ENCODE measurements at places on chromosomes 1 and 21.

GRCh38 chr1:32232558-32233304 is 10.5 kb downstream of the EIF3I start:
- no peak for DNase-seq

DNA sequence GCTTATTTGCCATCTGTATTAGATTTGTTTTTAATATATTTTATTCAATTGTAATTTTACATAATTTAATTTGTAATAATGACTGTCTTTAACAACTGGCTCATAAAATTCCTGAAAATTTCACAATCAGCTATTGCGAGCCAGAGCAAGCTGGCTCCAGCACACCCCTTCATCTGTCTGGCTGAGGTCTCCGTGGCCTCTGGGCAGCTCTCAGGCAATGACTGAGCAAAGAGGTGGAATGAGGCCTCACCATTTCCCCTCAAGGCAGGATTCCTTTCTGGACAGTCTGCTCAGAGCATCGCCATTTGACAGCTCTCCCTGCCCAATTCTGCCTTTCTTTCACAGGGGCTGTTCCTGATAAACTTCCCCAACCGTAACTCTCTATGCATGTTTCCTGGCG is 5.8 kb upstream of the KANK4 start:
- DNase-seq, result no peak

DNA sequence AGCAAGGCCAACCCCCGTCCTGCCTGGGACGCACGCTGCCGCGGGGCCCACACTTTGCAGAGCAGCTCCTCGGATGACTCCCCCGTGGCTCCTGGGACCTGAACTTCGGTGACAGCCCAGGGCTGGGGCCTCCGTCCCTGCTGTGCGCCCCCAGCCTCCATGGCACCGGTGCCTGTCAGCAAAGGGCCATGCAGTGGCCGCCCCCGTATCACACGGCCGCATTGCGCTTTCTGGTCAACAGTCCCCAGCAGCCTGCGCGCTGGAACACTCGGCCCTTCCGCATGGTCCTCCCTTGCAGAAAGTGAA is 18.0 kb downstream of the NADK start:
- no peak for DNase-seq

DNA sequence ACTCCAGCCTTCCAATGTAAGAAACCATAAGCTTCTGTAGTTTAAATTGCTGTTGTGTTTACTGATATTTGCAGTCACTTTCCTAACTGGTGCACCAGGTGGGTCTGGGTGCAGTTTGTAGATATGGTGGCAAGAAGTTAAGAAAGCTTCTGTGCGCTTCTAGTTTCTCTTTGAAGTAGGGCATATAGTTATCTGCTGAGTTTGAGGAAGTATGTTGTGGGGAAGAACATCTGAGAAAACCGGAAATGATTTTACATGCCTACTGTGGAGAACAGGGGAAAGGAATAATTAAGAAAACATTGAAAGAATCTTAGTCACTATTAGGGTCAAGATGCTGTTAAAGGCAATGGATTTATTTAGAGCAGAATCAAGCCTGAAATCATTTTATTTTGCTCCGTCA is 14.9 kb upstream of the SLC44A5 start:
- no peak for DNase-seq

GRCh38 chr21:39654951-39655350 is 42.2 kb downstream of the B3GALT5 start:
- no peak for DNase-seq

DNA sequence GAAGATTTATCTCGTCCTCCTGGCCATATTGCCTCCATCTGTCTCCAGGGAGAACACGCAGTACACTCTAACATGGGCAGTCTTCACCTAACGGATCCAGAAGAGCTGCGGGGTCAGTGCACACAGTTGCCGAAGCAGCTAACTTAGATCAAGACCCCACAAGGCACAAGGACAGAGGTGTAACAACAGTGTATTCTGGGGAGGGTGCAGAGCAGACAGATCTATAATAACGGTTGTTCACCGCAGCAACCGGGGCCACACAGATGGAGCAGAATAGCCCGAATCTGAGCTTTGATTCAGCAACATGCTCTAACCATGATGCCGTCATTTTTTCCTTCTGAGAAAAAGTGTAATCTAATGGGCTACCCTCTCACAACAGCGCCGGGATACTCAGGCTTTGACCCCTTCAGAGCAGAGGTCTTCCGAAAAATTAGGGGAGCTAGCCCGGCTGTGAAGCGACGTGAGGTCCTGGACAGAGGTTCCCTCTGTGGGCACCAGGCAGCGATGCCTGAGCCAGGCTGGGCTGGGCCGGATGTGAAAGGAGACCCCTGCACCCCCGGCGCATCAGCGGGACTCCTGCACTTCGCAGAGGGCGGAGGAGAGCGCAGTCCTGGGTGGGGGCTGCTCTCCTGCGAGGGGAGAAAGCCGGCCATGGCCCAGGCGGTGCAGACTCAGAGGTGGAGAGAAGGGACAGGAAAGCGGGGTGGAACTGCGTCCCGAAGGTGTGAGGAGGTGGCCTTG is 57.5 kb downstream of the BCL9 start:
- no peak for DNase-seq

DNA sequence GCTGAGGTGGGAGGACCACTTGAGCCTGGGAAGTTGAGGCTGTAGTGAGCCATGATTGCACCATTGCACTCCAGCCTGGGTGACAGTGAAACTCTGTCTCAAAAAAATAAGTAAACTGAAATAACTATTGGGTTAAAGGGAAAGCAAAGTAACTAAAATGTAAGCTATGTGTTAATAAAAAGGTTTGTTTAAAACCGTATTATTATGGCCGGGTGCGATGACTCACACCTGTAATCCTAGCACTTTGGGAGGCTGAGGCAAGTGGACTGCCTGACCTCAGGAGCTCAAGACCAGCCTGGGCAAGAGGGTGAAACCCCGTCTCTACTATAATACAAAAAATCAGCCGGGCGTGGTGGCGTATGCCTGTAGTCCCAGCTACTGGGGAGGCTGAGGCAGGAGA is 27.0 kb downstream of the NVL start:
- DNase-seq, result no peak

DNA sequence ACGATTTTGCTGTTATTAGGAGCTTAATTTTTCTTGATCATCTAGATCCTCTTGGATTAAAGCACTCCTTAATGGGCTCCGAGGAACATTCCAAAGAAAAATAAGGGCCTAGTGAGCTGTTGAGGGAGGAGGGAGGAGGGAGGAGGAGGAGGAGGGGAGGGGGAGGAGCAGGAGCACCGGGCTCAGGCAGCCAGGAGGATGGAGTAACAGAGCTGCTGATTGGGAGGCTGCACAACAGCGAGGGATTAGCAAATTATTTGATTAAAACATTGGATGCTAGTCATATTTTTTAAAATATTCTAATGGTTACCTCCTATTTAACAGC is 302.1 kb upstream of the RRP15 start:
- no peak for DNase-seq

GRCh38 chr1:68973459-68974244 is 476.8 kb upstream of the DEPDC1 start:
- DNase-seq, result no peak

DNA sequence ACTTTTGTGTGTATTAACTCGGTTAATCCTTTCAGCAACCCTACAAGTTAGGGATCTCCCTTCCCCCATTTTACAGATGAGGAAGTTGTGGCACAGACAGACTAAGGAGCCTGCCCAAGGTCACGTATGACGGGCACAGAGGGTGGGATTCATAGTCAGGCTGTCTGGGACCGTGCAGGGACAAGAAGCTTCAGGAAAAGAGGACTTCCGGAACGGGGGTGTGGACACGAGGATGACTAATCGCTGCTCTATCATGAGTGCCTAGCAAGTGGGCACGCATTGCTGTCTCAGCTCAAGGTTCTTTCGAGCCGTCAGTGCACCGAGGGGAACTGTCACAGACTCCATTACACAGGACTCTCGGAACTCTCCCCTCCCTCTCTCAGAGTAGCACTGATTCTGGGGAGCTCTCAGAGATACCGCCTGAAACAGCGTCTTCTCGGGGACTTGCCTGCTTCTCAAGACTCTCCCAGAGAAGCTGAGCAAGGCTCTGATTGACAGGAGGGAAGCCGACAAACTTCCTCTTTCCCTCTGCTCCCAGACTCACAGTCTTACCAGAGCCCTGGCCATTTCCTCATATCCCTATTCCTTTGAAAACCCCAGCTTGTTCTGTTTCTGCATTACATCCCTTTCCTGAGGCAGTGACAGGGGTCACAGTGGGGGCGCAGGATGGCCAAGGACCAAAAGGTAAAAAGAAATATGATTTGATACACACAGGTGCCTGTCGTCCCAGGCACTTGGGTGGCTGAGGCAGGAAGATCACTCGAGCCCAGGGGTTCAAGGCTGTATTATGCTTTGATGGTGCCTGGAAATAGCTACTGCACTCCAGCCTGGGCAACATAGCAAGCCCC is 14.4 kb downstream of the FHAD1 start:
- DNase-seq, result no peak

DNA sequence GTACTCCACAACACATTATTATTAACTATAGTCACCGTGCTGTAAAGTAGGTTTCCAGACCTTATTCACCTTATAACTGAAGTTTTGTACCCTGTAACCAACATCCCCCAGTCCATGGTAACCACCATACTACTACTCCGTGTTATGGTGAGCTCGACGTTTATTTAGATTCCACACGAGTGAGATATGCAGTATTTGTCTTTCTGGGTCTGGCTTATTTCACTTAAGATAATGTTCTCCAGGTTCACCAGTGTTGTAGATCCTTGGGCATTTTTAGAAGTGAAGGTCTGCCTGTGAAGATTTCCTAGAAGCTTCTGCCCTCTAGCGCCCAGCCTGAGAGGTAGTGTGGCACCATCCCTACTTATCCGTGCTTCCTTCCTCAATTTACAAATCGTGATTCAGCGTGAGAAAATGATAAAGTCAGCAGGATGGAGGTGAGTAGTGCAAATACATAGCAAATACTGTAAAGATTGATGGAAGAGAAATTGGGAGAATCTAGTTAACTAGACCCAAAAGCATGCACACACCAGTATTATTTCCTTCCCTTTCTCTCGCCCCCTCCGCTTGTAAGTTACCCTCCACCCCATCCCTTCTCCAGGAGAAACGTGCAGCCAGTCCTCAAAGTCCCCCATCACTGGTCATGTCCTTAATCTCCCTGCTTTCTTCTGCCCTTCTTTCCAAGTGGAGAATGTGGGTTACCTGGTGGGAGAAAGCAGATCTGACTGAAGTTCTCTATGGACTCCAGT is 36.0 kb upstream of the DISC1 start:
- peak; percentile 25 for DNase-seq

DNA sequence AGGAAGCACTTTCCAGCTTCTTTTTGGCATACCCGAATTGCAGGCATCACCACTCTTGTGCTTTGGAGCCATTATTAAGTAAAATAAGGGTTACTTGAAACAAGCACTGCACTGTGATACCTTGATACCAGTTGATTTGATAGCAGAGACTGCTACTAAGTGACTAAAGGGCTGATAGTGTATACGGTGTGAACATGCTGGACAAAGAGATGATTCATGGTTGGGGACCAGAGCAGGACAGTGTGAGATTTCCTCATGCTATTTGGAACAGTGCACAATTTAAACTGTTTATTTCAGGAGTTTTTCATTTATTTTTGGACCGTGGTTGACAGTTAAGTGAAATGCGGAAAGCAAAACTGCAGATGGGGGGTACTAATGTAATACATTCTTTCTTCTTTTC is 9.9 kb downstream of the RPS27 start:
- no peak for DNase-seq

GRCh38 chr21:44793592-44794374 is 7.8 kb downstream of the UBE2G2 start:
- no peak for DNase-seq

GRCh38 chr21:21436012-21436534 is 437.9 kb downstream of the NCAM2 start:
- DNase-seq, result no peak

DNA sequence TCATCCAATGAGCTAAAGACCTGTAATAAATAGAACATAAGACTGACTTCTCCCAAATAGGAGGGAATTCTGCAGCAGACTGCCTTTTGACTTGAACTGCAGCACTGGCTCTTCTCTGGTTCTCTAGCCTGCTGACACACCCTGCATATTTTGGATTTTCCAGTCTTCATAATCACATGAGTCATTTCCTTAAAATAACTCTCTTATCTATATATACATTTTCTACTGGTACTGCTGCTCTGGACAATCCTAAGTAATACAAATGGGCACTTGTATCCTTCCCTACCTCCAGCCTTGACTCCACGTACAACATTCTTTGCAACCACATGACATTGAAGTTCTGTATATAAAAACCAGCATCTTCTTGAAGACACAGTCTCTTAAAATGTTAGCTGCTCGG is 429.4 kb upstream of the TMPRSS15 start:
- DNase-seq, result no peak

DNA sequence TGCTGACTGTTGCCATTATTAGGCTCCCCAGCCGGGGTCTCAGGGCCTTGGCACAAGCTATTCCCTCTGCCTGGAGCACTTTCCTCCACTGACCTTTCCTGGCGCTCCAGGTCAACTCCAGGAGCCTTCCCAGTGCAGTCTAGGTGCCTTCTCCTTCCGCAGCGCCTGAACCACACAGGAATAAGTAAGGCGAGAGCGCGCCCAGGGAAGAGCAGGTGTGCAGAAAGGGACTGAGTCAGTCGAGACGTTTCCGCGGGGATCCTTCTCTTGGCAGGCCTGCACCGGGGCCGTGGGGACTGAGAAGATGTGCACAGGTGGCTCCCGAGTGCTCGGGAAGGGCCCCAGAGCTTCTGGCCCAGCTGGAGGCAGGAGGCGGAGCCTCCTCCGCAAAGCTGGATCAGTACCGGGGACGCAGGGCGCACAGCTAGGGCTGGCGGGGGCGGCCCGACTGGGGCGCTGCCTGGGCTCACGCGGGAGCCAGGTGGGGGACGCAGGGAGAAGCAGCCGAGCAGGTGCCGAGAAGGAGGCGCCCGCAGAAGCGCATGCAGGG is 765 bp upstream of the BMP8A start:
- DNase-seq, result peak; percentile 4

GRCh38 chr1:107936498-107937481 is 28.2 kb downstream of the VAV3 start:
- no peak for DNase-seq

- DNase-seq, result peak; percentile 76
These were observed 8.3 kb upstream of the SLC2A1 start for GRCh38 chr1:42966688-42967612.

GRCh38 chr21:38181096-38181495 is 75.7 kb upstream of the KCNJ15 start:
- no peak for DNase-seq

DNA sequence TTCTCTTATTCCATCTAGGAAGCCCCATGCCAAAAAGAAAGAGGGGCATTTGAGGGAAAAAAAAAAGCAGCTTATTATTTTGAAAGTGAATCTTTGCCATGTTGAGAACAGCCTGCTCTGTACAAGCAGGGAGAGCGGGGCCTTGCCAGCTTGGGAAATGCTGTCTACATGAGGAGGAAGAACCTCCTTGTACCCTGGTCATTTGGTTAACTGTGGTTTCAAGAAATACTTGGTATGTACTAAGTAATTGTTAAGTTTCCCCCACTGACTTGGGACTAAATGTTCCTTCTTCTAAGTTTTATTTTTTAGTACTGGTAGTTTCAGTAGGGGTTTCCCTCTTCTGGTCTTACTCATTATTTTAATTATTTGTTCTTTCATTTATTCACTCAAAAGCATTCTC is 144.1 kb upstream of the HOOK1 start:
- no peak for DNase-seq

DNA sequence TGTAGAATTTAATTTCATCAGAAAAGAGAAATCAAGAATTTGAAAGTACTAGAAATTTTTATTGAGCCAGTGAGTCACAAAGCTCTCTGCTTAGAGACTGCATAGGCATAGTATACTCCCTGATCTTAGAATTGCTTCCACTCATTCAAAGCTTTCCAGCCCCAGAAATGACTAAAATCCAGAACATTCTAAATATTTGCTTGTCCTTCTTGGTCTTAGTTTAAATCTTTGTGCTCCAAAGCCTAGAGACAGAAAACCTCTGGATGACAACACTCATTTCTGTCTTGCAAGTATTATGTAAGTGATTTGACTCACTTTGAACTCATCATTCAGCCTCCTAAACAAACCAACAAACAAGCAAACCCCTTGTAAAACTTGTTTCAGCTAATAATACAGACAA is 74.2 kb downstream of the PTPRC start:
- DNase-seq, result no peak
